ENCODE measurements at places on chromosomes 11 and 22.

DNA sequence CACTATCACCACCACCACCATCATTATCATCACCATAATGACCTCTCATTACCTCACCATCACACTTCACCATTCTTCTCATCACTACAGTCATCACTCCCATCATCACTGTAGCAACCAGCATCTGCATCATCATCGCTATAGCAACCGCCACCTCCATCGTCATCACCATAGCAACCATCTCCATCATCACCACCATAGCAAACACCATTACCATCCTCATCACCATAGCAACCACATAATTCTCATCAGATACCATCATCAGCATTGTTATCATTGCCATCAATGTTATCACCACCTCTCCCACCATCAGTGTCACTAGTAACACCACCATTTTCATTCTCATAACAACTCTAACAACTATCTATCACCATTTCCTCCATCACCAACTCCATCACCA, 23.1 kb upstream of the CD82 start:
- H3K36me3 ChIP-seq = no peaks in the 10 kb centered on the region
- H3K4me1 ChIP-seq = peaks cover 1% of the 10 kb centered on the region
- no peak for DNase-seq
- no peak overlapping the region for H3K27ac ChIP-seq

DNA sequence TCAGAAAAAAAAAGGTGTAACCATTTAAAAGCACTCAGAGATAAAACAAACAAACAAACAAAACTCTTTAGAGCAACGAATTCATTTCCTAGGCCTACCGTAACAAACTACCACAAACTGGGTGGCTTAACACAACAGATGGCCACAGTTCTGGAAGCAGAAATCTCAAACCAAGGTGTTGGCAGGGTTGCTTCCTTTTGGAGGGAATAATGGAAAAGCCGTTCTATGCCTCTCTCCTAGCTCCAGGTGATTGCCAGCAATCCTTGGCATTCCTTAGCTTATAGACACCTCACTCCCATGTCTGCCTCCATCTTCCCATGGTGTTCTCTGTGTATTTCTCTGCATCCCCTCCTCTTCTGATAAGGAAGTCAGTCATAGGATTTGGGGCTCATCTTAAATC, 200.4 kb downstream of the RAB38 start:
- DNase-seq = no peak
- H3K27me3 ChIP-seq = peaks cover 10% of the 10 kb centered on the region
- H3K36me3 ChIP-seq = no peaks in the 10 kb centered on the region
- H3K4me1 ChIP-seq = no peaks in the 10 kb centered on the region
- H3K4me3 ChIP-seq = no peak overlapping the region

DNA sequence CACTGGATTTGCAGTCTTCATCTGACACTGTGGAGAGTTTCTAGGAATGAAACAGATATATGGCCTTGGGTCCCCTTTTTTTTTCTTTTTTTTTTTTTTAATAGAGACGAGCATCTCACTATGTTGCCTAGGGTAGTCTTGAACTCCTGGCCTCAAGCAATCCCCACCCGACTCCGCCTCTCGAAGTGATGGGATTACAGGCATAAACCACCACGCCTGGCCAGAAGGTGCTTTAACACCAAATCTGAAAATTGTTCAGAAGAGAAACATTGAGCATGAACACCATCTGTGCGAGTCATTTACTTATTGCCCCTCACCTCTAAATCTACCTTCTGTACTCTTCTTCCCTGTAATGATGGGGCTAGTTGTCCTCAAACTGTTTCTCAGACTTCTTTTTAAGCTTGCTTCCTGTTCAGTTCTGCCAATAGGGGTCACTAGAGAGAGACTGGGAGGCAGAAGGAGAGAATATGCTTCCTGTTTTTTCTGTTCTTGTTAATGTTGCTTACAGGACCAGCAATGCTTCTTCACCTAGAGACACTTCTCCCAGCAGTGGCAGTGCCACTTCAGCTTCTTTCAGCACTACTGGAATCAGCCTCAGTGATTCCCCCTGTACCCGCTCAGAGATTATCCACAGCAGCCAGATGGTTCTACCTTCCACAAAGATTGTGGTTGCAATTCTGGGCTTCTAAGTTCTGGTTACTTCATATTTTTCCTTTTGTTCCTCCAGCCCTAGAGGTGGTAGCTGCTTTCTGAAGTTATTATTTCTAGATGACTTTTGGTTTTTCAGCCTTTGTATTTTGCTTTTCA, 20.8 kb upstream of the ZBED5 start:
- no peak overlapping the region for H3K27ac ChIP-seq
- no peak overlapping the region for H3K4me3 ChIP-seq
- no peaks in the 10 kb centered on the region for H3K27me3 ChIP-seq
- H3K4me1 ChIP-seq = peaks cover 8% of the 10 kb centered on the region
- no peak for DNase-seq

DNA sequence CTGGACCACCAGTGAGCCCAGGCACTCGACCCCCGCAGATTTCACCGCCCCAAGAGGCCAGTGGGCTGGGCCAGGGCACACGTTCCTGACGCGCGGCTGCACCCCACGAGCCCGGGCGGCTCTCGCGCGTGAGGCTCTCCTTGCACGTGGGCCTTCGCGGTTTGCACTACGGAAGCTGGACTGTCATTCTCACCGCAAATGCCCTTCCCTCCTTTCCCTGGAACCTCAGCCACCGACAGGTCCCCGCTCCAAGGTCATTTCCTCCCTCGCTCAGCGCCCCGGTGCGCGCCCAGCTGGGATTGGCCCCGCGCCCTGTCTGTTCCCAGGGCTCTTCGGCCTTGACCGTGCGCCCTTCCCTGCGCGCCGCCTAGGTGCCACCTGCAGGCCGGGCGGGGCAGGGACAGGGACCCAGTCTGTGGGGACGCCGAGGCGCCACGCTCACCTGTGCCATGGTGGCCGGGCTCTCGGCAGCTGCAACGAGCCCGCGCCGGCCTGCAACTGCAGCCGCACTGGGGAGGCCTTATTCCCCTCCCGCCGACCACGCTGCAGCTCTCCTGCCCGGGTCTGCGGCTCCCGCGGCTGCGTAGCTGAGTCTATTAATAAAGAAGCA, 2.1 kb upstream of the CPT1A start:
- peaks cover 2% of the 10 kb centered on the region for H3K36me3 ChIP-seq
- DNase-seq = peak; percentile 82
- peaks cover 28% of the 10 kb centered on the region for H3K4me1 ChIP-seq
- H3K27me3 ChIP-seq = peaks cover 9% of the 10 kb centered on the region
- peak overlapping the region; percentile 92 for H3K27ac ChIP-seq

DNA sequence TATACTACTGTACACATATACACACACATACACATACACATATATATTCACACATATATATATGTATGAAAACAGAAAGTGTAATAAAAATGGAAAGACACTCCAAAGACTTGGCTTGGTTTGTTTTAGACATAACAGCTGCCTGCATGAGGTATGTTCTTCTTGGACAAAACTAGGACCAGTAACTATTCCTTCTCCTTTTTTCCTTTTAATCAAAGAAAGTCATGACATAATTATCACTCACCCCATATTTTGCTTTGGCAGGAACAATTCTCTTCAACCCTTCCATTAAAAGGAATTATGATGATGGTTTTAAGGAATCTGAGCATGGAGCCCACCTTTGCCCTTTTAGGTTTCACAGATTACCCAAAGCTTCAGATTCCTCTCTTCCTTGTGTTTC, at the start of gene OR5D14:
OR5D14 (plus strand) TSS at position 301 of the 400 bp plus-strand sequence; CDS start at position 301, 0 bp downstream.
- no peaks in the 10 kb centered on the region for H3K27me3 ChIP-seq
- no peaks in the 10 kb centered on the region for H3K4me1 ChIP-seq
- DNase-seq = no peak

GRCh38 chr11:119573858-119574257, 150.9 kb upstream of the THY1 start:
- no peaks in the 10 kb centered on the region for H3K36me3 ChIP-seq
- H3K4me1 ChIP-seq = no peaks in the 10 kb centered on the region
- peaks cover 20% of the 10 kb centered on the region for H3K27me3 ChIP-seq
- DNase-seq = no peak
- no peak overlapping the region for H3K4me3 ChIP-seq
- H3K27ac ChIP-seq = no peak overlapping the region

GRCh38 chr11:45860348-45860747, 13.1 kb downstream of the CRY2 start:
- no peaks in the 10 kb centered on the region for H3K27me3 ChIP-seq
- H3K36me3 ChIP-seq = peaks cover 12% of the 10 kb centered on the region
- DNase-seq = no peak
- no peaks in the 10 kb centered on the region for H3K4me1 ChIP-seq
- no peak overlapping the region for H3K4me3 ChIP-seq

DNA sequence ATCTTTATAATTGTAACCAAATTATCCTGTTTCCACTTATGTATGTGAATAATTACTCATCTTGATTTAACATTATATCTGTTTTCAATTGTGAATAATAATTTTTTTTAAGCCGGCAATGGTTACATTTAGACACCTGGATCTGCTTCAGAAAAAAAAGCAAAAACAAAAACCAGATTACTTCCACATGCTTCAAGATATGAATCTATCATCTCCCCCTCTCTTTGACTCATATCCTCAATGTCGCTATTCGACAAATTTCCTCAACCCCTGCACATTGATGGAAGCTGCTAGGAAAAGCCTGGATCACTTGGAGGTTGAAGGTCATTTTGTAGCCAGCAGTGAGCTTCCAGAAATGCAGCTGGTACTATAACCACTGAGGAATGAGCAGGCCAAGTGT, 42.7 kb downstream of the SLC1A2 start:
- DNase-seq = no peak
- H3K36me3 ChIP-seq = no peaks in the 10 kb centered on the region
- H3K4me1 ChIP-seq = no peaks in the 10 kb centered on the region
- peaks cover 14% of the 10 kb centered on the region for H3K27me3 ChIP-seq
- H3K4me3 ChIP-seq = no peak overlapping the region

GRCh38 chr22:47333625-47334024, 571.2 kb downstream of the TBC1D22A start:
- H3K27me3 ChIP-seq = no peaks in the 10 kb centered on the region
- no peaks in the 10 kb centered on the region for H3K4me1 ChIP-seq
- no peak overlapping the region for H3K27ac ChIP-seq
- no peak for DNase-seq
- H3K4me3 ChIP-seq = no peak overlapping the region
- no peaks in the 10 kb centered on the region for H3K36me3 ChIP-seq

DNA sequence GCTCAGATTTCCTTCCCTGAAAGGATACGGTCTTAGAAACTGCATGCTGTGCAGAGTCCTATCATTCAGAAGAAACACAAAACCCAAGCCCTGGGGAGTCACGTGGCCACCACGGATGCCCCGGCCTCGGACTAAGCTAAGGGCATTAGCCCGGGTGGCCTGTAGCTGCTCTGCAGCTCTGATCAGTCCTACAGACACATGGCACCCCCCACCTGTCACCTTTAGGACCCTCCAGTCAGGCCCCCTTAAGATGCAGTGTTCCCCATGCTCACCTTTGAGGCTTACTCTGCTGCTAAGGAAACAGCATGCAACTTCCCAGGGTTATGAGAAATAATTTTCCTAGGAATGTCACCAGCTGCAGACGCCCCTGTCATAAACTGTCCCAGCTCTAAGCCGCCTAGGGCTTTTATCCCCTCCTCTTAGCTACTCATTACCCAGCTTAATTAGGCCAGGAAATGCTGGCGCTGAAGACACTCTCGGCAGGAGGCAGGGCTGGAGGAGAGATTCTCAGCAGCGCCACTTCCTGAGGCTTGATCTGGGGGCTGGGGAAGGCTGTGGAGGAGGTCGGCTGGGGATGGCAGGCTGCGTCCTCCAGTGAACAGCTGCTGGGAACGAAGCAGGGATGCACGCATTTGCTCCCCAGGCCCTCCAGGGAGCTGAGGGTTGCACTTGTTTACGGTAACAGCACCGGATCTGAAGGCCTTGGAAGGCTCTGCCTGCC, 47.2 kb upstream of the ADA2 start:
- DNase-seq = peak; percentile 49
- H3K4me3 ChIP-seq = no peak overlapping the region
- no peaks in the 10 kb centered on the region for H3K36me3 ChIP-seq
- H3K27ac ChIP-seq = peak overlapping the region; percentile 31

DNA sequence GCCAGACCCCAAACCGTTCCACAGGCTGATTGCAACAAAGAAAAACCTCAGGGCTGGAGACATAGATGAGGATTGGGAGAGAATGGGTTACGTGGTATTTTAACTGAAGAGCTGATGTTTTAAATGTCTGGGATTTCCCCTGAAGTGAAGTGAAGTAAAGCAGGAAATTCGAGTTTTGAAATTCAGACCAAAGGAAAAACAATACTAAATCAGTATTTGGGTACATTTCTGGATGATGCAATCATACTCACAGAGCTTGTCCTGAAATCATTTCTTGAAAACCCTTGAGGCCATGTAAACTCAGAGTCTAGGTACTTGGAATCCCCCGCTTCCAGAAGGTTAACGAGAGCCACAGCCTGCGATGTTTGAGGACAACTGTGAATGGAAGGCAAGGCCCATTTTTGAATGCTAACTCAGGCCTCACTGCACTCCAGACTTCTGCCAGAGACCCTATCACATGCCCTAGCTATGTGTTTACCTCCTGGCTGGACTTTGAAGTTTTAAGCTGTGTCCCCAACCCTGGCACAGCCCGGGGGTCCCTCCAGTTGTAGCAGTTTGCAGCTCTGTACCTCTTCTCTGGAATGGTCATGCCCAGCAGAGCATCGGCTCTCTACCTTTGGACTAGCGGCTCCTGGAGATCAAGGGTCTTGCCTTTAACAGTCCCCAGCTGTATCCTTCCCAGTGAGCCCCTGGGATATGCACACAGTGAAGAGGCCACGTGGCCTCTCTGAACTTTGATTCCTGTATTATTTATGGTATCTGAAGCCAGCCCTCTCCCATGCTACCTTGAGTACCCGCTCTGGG, 5.4 kb upstream of the FTH1 start:
- no peak for DNase-seq
- H3K27me3 ChIP-seq = no peaks in the 10 kb centered on the region
- H3K4me1 ChIP-seq = peaks cover 48% of the 10 kb centered on the region
- no peak overlapping the region for H3K4me3 ChIP-seq
- no peaks in the 10 kb centered on the region for H3K36me3 ChIP-seq

DNA sequence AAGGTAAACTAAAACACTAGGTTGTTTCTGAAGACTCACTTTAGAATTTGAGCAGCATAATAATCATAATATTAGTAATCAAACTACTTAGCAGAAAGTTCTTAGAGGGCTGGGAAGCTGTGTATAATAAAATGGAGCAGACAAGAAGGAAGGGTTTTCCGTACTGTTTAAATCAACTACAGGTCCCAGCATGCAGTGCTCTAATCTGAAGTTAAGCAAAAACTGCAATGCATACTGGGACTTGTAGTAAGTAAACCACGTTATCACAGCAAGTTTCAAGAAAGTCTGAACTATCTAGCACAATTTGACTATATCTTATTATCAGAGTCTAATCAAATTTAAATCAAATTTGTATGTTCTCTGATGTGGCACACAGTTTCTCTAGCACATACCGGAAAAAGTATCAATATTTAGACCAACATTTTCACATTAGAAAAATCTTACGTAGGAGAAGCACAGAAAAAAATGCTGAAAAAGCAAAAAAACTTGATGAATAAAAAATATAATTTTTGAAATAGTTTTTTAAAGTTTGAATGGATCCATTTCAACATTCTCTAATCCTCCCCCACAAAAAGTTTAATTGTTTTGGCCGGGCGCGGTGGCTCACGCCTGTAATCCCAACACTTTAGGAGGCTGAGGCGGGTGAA, 8.2 kb downstream of the PHF21A start:
- DNase-seq = no peak
- no peaks in the 10 kb centered on the region for H3K27me3 ChIP-seq
- peaks cover 8% of the 10 kb centered on the region for H3K36me3 ChIP-seq
- peaks cover 44% of the 10 kb centered on the region for H3K4me1 ChIP-seq
- no peak overlapping the region for H3K4me3 ChIP-seq
- no peak overlapping the region for H3K27ac ChIP-seq
